ENCODE measurements at places on chromosomes 1 and 21.

DNA sequence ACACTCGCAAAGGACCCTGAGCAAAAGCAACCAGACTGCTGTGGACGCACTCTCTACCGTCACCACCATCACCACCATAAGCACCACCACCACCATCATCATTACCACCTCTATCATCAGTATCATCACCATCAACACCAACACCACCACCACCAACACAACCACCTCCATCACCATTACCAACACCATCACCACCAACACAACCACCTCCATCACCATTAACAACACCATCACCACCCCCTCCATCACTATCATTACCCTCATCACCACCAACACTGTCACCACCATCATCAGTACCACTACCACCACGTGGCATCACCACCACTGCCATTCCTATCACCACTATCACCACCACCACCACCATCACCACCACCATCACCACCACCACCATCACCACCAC, 38.8 kb upstream of the RIPK4 start:
- DNase-seq, result no peak

- no peak for DNase-seq
Observed at GRCh38 chr21:17889171-17889570, 70.0 kb upstream of the C21orf91 start.

- no peak for DNase-seq
Observed at GRCh38 chr1:229940684-229941083, 126.4 kb upstream of the GALNT2 start.

- no peak for DNase-seq
Observed at GRCh38 chr1:24855474-24855873, 74.6 kb downstream of the RUNX3 start.

GRCh38 chr1:31183927-31184554, 55.6 kb downstream of the NKAIN1 start:
- peak; percentile 27 for DNase-seq

DNA sequence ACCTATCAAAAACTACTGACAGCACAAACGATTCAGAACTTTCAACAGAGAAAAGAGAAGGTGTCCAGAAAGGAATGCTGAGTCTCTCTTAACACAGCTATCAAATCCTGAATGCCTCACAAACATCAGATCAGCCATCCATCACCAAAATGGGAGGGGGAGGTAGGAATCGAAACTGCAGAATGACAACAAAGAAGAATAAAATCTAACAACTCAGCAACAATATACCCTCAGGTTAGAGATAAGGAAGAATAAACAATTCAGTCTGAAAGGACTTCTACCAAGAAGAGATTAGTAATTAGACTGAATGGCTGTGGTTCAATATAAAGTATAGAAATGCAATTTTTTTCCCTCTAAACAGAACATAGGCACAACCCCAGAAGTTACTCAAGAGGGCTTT, 94.4 kb downstream of the RERE start:
- no peak for DNase-seq

DNA sequence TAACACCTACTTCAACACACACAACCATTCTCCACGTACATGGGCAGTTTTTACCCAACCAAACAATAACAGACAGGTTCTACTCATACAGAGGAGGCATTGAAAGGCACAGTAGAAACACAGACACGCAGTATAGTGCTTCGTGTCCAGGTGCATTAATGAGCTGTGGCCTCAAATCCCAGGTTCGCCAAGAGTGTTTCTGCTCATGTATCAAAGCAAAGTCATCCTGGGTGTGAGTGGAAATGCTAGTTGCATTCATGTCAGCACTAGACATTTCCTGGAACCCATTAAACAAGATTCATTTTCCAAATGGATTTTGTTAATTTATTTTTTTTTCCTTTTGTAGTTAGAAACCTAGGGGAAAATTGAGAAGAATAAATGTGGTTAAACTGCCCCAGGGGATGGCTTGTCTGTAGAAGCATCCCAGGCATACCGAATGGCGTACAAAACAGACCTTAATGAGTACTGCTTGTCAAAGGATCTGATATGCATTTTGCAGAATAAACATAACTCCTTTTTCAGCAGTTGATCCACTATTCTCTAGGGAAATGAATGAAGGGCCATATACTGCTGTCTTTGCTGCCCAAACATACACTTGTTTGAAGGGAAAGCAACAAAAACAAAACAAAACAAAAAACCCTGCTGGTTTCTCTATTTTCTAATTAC, 298.6 kb upstream of the ST6GALNAC5 start:
- no peak for DNase-seq

GRCh38 chr1:236922190-236922589, 82.1 kb downstream of the MT1HL1 start:
- no peak for DNase-seq

DNA sequence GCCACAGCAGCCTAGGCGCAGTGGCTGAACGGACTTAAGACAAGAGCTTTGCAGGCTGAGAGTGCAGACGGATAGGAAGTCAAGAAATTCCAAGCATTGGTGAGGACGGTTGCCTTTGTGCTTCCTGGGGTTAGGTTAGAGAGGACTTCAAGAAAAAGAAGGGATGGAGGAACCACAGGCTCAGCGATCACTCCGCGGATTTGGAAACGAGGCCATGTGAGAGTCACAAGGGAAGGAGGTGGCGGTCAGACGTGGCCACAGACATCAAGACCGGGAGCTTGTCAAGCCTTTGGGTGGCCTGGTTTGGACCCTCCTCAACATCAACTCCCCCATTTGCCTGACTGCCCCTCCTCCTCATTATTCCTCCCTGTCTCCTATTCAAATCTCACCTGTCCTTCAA, 62.3 kb downstream of the NID1 start:
- no peak for DNase-seq

- DNase-seq, result no peak
Observed at GRCh38 chr1:21594501-21594900, 74.7 kb downstream of the RAP1GAP start.

DNA sequence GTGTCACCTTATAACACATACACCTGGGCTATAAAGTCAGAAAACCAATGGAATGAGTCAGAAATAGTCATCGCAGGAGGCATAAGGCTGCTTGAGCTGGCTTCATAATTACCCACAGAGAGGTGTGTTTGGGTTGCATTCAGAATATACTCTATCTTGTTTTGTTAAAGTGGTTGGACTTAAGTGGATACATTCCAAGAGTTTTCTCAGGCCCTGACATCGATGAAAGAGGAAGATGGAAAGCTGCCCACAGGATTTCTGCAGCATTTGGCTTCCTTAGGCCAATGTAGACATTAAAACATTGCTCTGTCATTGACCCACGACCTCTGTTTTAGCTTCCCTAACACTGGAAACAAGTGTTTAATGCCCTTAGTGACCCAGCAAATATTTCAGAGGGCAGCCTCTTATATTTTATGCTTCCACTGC, 18.6 kb upstream of the BCL10 start:
- no peak for DNase-seq

GRCh38 chr1:119791377-119791776, 19.9 kb downstream of the REG4 start:
- no peak for DNase-seq

GRCh38 chr1:13965770-13966398, 265.9 kb downstream of the PRDM2 start:
- DNase-seq, result peak; percentile 25

DNA sequence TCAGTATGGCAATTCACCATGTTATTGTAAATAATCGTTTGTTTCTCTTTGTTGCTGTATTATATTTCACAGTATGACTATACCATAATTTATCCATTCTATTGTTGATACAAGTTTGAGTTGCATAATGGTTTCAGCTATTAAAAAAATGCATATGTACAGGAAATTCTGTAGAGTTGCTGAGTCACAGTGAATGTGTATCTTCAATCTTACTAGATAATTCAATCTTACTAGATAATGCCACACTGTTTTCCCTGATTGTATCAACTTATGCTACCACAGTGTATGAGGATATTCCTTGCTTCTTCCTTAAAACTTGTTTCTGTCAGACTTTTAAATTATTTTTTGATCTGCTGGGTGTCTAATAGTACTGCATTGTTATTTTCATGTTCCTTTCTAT, 3.5 kb upstream of the COA6 start:
- DNase-seq, result no peak

GRCh38 chr1:11845641-11846335, 1.8 kb downstream of the NPPA start:
- DNase-seq, result no peak

DNA sequence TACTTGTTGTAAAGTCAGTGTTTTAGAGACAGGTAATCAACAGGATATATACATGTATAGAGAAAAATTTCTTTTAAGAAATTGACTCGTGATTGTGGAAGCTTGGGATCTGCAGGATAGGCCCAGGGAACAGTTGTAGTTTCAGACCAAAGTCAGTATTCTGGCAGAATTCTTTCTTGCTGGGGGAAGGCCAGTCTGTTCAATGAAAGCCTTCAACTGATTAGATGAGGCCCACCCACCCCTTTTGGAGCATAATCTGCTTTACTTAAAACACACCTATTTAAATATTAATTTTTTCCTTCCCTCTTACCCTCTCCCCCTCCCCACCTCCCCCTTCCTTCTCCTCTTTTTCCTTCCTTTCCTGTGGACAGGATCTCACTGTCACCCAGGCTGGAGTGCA, 48.0 kb downstream of the FNBP1L start:
- DNase-seq, result no peak

GRCh38 chr1:22712502-22713271, 2.0 kb downstream of the EPHB2 start:
- DNase-seq, result no peak

- no peak for DNase-seq
Observed at GRCh38 chr1:3743421-3743820, 8.8 kb upstream of the CCDC27 start.

GRCh38 chr1:24195874-24196273, 8.8 kb upstream of the IFNLR1 start:
- no peak for DNase-seq

- no peak for DNase-seq
Observed at GRCh38 chr21:21096956-21097355, 98.7 kb downstream of the NCAM2 start.

DNA sequence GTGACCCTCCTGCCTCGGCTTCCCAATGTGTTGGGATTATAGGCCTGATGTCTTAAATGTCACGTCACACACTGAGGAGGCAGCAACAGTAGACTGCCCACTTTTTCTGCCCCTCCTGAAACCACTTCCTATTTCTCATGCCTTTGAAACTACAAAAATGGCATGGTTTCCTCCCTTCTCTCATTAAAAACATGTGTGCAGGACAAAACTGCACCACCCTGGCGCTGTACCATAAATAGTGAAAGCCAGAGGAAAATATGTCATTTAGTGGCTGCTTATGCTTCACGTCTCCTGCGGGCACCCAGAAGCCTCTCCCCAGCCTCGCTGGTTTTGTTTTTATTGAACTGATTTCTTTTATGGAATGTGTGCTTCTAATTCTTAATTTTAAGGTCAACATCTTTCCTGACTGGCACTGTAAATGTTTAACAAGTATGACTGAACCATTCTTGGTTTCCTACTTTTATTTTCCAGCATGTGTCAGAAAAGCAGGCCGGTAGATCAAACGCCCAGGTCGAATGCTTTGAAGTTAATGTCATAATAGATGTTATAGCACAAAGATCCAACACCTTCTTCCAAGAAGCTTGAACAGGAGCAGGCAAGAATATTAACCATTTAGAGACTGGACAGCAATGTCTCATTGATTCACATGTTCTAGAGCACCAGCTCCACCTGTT, 59.6 kb upstream of the C1orf87 start:
- DNase-seq, result no peak

DNA sequence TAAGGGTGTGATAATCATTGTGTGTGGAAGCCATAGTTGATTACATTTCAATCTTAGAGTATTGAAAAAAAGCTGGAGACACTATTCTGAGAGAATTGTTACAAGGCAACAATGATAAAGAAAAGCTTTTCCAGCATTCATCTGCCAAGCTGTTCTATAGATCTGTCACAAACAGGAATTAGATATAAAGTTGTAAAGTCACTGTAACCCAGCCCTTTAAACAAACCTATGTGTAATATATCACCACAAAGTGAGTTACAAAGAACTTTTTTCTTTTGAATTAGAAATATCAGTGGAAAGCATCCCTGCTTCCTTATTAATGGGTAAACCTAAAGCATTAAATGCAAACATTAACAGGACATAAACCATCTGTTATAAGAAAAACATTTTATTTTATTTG, 55.4 kb downstream of the RPAP2 start:
- DNase-seq, result no peak

DNA sequence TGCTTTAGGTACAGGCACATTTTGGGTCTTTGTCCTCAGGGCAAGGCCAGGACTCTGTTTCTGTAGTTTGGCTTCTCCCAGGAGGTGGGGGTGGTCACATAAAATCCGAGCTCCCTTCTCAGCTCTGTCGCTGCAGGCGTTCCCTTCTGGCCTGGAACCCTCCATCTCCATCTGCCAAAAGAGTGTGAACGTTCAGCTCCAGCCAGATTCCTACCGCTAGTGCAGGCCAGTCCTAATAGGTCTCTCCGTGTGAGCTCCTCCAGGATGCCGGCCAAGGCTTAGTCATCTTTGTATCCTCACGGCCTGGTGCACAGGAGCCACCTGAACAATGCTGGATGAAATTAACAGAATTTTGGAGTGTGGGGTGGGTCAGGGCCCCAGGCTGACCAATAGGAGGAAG, 19.9 kb upstream of the KCNA10 start:
- no peak for DNase-seq

Data from NCI-H1930 (cell line).